Stimulated activated CD8-positive, alpha-beta memory T cell treated with anti-CD3 and anti-CD28 coated beads, Interleukin-2, amount 100 ng/mL, for 1 hour (primary cell): ENCODE measurements at places on chromosomes 5 and 9.

- DNase-seq: no peak
These were observed 33.7 kb downstream of the TTLL11 start for GRCh38 chr9:122059214-122059954.

- no peak for DNase-seq
These were observed 133.6 kb downstream of the SIL1 start for GRCh38 chr5:139064613-139065012.

- DNase-seq: no peak
These were observed 2141.6 kb upstream of the C9orf72 start for GRCh38 chr9:29714860-29715259.

DNA sequence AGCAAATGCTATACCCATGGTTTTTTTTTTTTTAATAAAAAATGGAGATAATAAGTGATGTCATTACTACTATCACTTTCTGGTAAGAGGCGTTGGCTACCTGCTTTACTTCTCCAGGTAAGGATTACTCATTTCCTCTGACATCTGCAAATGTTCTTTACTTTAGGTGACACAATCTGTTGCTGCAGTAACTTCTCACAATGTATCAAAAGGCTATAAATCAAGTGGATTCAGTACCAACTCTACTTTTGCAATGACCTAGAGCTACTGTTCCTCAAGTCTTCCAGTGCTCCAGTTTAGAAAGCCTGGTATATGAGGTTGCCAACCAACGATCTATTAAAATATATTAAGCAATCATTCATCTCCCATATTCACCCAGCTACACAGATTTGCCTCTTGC is 129.1 kb downstream of the PLK2 start:
- DNase-seq: no peak

- DNase-seq: no peak
These were observed 214.6 kb downstream of the PDZD2 start for GRCh38 chr5:31853398-31854135.

DNA sequence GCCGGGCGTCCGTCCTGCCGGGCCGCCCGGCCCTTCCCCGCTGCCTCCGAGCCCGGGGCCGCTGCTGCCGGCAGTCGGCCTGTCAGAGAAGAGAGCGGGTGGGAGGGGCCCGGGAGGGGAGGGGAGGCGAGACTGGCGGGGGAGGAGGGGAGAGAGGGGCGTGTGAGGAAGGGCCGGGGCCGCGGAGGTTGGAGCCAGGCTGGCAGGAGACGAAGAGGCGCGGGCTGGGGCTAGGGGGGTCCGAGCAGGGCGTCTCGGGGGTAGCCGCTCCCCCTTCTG is 570 bp downstream of the CREBRF start:
- no peak for DNase-seq
